EH (cell line): ENCODE measurements at places on chromosomes 4 and X.

- DNase-seq = no peak
Measured at GRCh38 chr4:185669288-185669687, 134.0 kb upstream of the PDLIM3 start.

GRCh38 chr4:22196551-22196950 lies 248.0 kb upstream of the KCNIP4 start:
- DNase-seq = no peak

DNA sequence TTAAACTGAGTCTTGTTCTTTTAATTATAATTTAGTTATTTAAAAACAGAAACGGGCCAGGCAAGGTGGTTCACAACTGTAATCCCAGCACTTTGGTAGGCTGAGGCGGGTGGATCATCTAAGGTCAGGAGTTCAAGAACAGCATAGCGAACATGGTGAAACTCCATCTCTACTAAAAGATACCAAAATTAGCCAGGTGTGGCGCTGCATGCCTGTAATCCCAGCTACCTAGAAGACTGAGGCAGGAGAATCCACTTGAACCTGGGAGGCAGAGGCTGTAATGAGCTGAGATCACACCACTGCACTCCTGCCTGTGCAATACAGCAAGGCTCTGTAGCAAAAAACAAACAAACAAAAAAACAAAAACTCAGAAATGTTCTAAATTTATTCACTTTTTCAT lies 852.9 kb downstream of the TECRL start:
- no peak for DNase-seq

GRCh38 chr4:138437263-138437851 lies 195.2 kb upstream of the SLC7A11 start:
- DNase-seq = no peak

DNA sequence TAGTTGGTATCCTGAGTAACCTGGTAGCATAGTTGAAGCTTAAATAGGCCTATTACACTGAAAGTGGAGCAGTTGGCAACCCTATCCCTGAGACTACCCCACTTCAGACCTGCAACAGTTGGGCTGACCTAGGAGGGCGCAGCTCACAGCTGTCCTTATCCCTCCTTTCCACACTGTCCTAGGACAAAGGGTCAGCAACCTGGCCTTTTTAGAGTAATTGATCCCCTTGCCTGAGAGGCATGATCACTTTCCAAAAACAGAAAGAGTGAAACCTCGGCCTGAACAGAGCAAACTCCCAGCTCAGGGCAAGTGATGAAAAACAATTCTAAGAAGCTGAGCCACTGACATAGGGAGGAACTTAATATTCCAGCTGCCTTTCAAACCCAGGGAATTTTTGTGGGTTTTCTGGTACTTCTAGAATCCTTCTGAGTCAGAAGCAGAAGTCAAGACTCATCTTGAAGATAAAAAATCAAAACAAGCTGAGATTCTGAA lies 94.9 kb upstream of the MYOZ2 start:
- DNase-seq = peak; percentile 95

DNA sequence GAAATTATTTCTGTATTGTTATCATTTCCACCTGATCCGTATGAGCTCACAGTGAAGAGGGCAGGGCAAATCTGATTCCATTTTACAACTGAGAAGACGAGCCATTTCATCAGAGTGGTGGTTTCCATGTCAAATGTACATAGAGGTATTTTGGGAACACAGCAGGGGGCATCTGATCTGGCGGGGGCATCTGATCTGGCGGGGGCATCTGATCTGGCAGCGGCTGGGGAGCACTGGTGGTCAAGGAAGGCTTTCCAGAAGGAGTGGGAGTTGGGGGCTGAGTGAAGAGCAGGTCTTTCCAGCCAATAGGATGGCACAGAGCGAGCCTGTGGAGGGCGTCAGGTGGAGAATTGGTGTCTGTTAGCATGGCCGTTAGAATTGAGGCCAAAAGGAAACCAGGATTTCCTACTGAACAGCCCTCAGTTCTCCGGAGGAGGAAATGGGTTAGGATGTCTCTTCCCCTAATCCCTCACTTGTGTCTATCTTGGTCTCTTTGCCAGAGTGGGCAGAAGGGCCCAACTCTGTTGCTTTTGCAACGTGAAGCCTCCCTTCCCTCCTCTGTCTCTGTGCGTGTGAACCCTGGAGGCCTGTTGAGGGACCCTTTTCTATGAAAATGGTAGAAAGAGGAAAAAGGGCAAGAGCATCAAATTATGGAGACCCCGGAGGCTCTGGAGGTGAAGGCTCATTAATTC lies 41.3 kb downstream of the RHOH start:
- DNase-seq = no peak

DNA sequence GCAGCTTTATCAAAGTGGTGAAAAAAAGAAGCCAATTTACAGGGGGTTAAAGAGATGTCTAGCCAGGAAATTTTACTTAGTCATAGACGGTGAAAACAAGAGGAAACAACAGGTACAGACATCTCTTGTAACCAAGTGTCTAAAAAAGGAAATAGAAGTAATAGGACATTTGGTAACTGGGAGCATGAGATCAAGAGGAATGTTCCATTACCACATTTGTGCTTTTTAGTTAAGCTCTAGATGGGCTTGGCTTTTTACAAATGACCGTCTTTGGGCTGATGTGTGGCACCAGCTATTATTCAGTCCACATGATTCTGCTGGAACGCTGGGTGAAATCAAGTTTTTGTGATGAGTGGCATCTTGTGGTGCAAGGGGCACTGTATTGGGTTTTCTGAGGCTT lies 179.5 kb downstream of the SMIM20 start:
- no peak for DNase-seq
